ENCODE measurements at places on chromosomes 6 and 20.

DNA sequence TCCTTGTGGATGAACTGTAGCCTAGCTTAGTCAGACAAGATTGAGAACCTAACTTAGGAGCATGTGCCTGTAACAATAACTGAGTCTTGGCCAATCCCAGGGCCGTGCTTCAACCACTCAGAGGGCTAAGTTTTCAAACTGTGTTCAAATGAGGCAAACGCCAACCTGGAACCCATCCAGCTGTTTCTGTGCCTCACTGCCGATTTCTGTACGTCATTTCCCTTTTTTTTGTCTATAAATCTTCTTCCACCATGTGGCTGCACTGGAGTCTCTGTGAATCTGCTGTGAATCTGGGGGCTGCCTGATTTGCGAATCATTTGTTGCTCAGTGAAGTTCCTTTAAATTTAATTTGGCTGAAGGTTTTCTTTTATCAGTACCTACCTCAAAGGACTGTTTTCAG lies 115.0 kb upstream of the CHD6 start:
- DNase-seq = no peak

GRCh38 chr6:71499667-71500066 lies 211.1 kb downstream of the OGFRL1 start:
- no peak for DNase-seq

- DNase-seq = no peak
Measured at GRCh38 chr6:144320741-144321140, 35.6 kb downstream of the UTRN start.

DNA sequence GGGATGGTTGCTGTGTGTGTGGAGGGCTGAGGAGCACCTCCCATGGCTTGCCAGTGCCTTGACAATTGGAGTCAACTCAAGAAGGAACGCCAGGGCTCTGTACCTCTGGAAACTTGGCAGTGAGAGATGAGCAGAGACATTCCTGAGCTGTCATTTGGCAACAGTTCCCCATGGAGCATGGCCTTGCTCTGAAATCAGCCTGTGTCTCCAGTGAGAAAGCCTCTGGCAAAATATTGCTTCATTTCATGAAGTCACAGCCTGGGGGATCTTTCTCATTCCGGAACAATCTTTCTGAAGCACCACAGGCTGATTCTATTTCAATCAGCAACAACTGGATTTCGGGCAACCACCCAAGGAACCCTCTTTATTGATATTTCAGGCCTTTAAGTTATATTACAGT lies 52.2 kb upstream of the FNDC1 start:
- no peak for DNase-seq

DNA sequence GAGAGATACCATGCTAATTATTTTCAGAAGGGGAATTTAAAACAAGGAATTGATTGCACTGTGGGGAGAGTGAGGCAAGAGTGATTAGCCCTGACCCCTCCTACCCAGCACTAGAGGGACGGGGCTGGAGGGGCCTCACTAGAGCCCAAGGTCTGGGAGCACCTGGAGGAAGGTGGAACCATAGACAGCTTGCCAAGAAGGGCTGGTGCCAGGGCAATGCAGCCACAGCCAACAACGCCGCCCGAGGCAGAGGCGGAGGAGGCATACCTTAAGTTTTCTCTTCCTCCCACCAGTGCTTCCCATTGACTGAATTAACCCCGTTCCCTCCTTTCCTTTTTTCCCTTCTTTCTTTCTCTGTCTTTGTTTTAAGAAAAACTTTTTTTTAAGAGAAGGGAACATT lies 40.0 kb downstream of the IYD start:
- DNase-seq = no peak

- DNase-seq = no peak
Measured at GRCh38 chr20:22578221-22579118, 5.9 kb downstream of the FOXA2 start.

- no peak for DNase-seq
Measured at GRCh38 chr6:125193208-125193607, 39.6 kb downstream of the TPD52L1 start.

DNA sequence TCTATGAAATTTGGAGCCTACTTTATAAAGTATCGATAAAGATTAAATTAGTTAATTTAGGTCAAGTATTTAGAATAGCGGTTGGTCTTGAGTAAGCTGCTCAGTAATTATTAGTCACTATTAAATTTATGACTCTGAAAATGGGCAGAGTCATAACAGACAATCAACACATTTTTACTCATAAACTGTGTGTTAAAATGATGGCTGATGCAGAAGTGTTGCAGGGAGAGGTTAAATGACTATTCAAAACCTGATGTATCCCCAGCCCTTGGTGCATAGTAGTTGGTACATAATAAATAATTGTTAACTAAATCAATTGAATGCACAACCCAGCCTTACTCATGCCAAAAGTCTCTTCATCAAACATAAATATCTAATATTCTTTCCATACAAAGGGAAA lies 30.6 kb downstream of the HIVEP2 start:
- DNase-seq = no peak

DNA sequence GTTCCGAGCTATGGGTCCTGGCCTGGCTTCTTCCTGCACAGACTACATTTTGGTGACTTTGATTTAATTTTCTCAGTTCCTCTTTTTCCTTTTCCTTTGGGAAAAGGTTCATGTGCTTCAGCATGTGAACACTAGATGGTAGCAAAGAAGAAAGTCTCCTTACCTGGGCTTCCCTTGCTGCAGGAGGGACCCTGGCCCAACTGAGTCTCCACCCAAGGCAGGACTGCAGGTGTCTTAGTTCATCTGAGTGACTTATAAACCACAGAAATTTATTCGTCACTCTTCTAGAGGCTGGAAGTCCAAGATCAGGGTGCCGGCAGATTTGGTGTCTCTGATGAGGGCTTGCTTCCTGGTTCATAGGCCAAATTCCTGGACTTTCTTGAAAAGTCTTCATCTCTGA lies 163.2 kb downstream of the SYCP2 start:
- no peak for DNase-seq

- no peak for DNase-seq
Measured at GRCh38 chr6:151761851-151762250, 45.6 kb upstream of the ESR1 start.

- DNase-seq = no peak
Measured at GRCh38 chr6:2081155-2082138, 164.0 kb downstream of the GMDS start.

GRCh38 chr20:34579191-34579978 lies 20.9 kb downstream of the MAP1LC3A start:
- DNase-seq = no peak

GRCh38 chr6:74420221-74420620 lies 724.2 kb downstream of the CD109 start:
- no peak for DNase-seq

DNA sequence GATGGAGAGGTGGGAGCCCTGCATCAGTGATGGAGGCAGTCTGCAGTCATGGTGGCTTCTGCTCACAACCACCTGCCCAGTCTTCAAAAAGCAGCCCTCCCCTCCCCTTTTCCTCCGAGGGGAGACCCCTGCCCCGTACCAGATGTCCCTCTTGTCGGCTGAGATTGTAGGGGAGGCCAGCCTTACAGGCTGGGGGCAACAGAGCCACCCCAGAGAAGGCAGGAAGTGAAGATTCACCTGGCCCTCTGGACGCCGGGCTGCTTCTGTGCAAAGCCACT lies 4.5 kb downstream of the TNFRSF6B start:
- DNase-seq = no peak

DNA sequence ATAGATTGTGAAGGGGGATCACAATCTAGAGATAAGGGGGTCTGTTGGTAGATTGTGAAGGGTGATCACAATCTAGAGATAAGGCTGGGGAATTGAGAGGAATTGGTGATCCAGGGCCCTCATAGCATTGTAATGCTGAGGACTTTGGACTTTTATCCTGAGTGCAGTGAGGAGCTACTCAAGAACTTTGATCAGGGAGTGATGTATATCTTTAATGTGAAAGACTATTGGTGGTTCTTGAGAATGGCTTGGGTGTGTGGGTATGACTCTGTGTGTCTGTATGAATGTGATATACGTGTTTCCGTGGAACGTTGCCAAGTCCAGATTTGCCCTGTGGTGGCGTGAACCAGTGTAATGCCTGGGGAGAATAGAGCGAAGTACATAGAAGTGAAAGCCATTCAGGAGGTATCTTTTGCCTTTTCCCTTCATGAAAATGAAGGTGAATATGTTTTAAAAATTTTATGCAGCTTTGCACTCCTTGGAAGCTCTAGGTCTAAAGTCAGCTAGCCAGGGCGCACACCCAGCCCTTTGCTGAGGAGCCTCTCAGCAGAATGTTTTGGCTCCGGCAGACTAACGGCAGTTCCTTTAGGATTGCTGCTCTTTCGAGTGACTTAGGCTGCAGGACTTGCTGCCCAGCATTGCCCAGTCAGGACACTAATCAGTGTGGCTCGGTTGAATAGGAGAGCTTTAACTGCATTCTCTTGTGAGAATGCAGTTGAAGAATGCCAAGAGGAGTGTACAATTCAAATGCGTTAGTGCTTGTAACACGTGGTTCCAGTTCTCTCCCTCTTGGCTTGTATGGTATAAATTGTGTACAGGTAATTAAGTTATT lies 3.5 kb downstream of the ZFAND3 start:
- no peak for DNase-seq

DNA sequence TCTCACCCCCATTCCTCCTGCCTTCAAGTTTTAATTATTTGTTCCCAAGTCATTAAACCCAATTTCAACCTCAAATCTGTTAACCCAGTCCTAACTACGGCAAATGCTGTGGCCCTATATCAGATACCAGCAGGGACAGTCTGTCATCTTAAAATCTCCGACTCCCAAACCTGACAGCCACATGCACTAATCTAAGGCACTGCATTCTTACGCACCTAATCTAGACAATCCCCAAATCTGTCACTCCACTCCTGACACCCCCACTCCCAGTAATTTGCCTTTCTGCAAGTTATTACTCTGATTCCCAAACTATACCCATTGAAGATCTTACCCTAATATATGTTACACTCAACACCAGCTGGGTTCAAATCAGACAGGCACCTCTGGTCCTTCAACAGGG lies 2.5 kb downstream of the MTCH1 start:
- no peak for DNase-seq

GRCh38 chr20:17767624-17768023 lies 67.9 kb downstream of the BANF2 start:
- no peak for DNase-seq

DNA sequence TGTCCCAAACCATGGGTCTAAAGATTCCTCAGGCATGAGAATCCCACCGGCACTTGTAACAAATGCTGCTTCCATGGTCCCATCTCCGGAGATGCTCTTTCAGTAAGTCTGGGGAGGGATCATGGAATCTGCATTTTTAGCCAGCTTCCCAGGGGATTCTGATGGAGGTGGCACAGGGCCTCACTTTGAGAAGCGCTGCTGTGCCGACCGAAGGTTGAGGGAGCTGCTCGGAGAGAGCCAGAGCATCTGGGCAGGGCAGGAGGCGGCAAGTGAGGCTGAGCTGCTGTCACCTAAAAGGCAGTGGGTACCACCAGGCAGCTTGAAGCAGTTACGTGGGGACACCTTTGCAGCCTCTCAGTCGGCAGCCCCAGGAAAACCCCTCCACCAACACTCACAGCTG lies 100.2 kb upstream of the CDYL start:
- no peak for DNase-seq

DNA sequence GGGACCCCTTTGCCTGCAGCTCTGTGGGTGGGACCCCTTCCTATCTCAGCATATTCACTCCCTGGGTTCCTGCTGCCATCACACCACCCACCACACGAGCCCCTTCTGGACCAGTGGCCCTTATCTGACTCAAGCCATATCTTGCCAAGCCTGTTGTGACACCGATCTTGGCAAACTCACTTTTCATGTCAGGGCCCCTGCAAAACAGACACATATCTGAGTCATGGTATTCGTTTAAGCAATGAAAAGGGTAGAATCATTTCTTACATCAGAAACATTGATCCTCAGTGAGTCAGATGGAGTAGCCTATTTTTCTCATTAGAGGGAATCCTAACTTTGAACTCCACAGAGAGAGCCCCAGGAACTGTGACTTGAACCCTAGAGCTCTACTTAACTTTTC lies 10.6 kb downstream of the RAET1E start:
- DNase-seq = no peak

DNA sequence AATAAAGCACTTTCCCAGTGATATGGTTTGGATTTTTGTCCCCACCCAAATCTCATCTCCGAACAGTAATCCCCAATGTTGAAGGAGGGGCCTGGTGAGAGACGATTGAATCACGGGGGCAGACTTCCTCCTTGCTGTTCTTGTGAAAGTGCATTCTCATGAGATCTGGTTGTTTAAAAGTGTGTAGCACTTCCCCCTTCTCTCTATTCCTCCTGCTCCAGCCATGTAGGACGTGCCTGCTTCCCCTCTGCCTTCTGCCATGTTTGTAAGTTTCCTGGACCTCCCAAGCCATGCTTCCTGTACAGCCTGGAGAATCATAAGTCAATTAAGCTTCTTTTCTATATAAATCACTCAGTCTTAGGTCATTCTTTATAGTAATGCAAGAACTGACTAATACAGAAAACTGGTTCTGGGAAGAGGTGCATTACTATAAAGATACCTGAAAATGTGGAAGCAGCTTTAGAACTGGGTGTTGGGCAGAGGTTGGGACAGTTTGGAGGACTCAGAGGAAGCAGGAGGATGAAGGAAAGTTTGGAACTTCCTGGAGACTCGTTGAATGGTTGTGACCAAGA lies 7.4 kb downstream of the EPM2A start:
- DNase-seq = no peak

DNA sequence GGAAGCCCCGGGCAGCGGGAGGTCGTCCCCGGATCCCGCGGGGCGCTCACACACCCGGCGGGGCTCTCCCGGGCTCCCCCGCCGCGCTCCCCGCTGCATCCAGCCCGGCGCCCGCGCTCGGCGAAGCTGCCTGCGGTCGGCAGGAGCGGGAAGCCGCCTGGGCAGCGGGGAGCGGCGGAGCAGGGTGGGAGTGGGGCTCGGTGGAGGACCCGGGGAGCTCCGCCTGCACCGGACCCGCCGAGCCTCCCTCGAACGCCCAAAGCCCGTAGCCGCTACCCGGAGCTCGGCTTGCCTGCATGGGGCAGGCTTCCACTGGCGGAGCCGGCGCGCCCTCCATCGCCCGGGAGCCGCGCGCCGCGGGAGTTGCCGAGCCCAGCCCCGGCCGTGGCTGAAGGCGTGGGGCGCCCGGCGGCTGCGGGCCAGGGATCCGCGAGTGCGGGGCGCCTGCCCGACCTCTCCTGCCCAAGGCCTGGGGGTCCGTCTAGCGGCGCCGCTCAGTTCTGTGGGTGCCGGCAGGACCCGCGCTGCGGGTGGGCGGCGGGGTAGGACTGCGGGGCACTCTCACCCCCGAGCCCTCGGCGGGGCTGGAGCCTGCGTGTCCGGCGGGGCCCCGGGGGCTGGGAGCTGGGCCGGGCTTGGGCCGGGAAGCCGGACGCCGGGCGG lies 671 bp downstream of the CDH4 start:
- no peak for DNase-seq

- no peak for DNase-seq
Measured at GRCh38 chr20:11008444-11009033, 334.7 kb upstream of the JAG1 start.

Measured in NCI-H187 treated with DMSO at 0.1 percent for 48 hours (cell line).